LHCN-M2 (cell line): ENCODE measurements at places on chromosomes 13 and 19. TPM values are rescaled to one million over a fixed set of nuclear protein-coding genes. Genes with fewer than 3 reads are reported as not detected.

GRCh38 chr13:94087100-94087499 is 392.4 kb downstream of the DCT start:
- no peak for DNase-seq

GRCh38 chr13:109281903-109282635 is 504.3 kb downstream of the IRS2 start:
- no peak for DNase-seq

Gene VSTM1
- total RNA-seq = not detected in 2 replicates

DNA sequence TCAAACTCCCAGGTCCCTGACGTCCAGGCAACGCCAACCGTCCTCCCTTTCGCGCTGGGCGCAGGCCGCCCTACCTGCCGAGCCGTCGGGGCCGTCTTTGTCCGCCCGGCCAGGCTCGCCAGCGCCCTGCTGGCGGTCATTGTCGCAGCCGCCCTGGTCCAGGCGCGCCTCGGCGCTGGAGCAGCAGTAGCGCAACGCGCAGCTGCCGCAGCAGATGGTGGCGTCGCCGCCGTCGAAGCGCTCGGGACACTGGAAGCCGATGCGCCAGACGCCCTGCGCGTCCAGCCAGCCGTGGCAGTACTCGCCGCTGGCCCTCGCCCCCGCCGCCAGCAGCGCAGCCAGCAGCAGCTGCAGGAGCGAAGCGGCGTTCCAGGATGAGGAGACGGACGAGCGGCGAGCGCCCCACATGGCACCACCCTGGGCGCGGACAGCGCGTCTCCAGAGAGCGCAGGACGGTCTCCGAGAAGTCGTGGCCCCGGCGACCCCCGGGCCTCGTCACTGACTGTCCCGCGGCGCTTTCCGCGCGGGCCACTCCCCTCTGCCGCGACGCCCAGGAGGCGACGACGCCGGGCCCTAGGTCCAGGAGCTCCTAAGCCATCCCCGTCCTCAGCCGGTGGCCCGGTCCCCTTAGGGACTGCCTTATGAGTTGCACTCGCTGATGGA is 1.1 kb downstream of the SHISA2 start:
- DNase-seq = peak; percentile 66

GRCh38 chr13:53160211-53160610 is 131.6 kb downstream of the OLFM4 start:
- no peak for DNase-seq

Gene RFPL4AL1
- total RNA-seq = not detected in 2 replicates

Gene DPF1
- total RNA-seq = 13.8 and 14.1 TPM in 2 replicates

DNA sequence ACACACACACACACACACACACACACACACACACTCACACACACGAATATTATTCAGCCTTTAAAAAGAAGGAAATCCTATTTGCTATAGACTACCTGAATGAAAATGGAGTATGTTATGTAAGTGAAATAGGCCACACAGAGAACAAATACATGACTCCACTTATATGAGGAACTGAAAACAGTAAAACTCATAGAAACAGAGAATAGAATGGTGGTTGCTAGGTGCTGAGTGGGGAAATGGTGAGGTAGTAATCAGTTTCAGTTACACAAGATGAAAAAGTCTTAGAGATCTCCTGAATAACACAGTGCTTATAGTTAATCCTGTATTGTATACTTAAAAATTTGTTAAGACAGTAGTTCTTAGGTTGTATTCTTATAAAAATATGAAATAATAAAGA is 8.2 kb downstream of the ZNF677 start:
- no peak for DNase-seq

GRCh38 chr13:21846605-21847004 is 175.7 kb downstream of the FGF9 start:
- DNase-seq = no peak

GRCh38 chr13:81133066-81133465 is 792.1 kb upstream of the SPRY2 start:
- peak; percentile 8 for DNase-seq
